ENCODE measurements at places on chromosomes 11 and 22.
A peak's percentile ranks its signal among the peaks of the same experiment; 100 is the strongest.

- DNase-seq: no peak
Measured at GRCh38 chr22:16968218-16968595, 39.8 kb downstream of the GAB4 start.

GRCh38 chr22:36387709-36387958, 133 bp downstream of the MYH9 start:
- no peak for DNase-seq

DNA sequence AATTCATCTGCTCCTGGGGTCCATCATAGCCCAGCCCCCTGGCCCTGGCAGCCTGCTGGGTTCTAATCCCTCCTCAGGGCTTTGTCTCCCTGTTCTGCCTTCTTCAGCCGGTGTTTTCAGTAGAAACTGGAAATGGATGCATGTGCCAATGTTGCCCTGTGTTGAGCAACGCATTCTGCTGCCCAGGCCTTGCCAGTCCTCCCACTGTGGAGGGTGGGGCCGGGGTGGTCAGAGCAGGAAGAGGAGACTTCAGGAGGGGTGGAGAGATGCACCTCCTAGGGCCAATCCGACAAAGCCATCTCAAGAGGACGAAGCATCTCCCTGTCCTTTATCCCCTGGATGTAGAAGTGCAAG, 27.6 kb upstream of the ZBTB16 start:
- no peak for DNase-seq

DNA sequence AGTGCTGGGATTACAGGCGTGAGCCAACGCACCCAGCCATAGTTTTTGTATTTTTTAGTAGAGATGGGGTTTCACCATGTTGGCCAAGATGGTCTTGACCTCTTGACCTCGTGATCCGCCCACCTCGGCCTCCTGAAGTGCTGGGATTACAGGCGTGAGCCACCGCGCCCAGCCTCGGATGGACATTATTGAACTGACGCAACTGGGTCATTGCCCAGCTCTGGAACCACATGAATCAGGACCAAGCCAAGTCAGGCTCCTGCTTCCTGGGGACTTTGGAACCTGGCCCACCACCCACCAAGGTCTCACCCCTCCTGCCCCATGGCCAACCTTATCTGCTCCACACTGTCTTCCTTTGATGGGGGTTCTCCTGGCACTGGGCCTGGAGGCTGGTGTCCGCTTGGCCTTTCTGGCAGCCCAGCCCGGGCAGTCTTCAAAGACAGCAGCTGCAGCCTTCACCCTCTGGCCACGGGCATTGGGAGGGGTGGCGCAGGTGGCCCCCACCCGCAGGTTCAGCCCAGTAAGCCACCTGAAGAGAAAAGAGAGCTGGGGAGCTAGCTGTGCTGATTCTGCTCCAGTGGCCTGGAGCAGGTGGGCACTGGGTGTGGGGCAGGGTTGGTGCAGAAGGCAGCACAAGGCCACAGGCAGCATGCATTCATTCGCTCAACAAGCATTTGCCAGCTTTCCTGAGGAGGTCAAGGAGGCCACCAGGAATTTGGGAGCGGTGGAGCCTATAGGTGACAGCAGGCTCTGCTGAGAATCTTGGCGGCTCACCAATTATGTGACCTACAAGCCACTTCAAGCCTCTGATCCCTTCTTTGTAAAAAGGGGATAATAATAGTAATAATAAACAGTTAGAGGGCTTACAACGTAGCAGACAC, 5.7 kb downstream of the CHADL start:
- no peak for DNase-seq

DNA sequence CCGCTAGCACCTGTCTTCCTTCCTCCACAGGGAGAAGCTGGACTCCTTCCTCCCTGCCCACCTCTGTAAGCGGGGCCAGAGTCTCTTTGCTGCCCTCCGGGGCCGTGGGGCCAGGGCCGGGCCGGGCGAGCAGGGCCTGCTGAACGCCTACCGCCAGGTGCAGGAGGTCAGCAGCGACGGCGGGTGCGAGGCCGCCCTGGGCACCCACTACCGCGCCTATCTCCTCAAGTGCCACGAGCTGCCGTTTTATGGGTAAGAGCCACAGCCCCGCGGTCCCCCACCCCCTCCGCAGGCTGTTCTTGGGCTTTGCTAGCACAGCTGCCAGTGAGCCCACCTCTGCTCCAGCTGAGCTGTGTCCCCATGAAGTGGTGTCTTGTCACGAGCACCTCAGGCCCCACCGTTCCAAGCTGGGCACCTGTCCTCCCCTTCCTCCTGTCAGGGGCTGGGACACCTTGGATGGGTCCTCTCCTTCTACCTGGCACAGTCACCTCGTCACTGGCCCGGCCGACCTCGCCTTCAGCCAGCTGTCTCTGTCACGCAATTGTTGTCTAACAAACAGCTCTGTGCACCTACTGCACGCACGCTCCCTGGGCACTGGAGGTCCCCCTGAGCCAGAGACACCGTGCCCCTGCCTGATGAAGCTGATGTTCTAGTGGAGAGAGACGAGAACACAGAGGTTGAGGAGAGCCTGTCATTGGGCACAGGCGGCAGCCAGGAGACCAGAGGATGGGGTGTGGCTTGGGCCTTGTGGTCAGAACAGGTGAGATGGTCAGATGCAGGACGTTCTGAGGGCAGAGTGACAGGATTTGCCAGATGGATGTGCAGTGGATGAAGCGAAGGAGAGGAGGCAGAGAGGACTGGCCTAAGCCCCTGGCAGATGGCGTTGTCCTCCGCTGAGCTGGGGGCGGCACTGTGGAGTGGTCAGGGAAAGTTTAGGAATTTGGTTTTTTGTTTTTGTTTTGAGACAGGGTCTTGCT, 10.6 kb downstream of the FRMD8 start:
- no peak for DNase-seq

DNA sequence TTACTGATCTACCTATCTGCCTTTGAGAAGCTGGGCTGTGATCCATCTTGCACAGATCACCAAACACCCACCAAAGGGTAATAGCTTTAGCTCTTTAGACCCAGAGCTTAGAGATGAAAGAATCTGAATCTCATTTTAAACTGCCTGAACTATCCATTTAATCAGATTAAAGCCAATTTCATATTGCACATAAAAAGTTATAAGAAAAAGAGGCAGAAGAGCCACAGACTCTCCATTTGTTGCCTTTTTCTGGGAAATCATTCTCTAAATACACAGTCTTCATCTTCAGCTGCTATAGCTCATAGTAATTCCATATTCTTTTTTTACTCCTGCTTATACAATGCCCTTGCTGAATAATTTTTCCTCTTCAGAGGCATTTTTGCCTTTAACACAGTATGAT, 271.2 kb downstream of the DLG2 start:
- no peak for DNase-seq

GRCh38 chr11:73173755-73174494, 31.8 kb upstream of the FCHSD2 start:
- DNase-seq: no peak

GRCh38 chr11:41675205-41675604, 215.8 kb upstream of the LRRC4C start:
- no peak for DNase-seq

- no peak for DNase-seq
Measured at GRCh38 chr11:57223601-57224000, 13.4 kb downstream of the APLNR start.

DNA sequence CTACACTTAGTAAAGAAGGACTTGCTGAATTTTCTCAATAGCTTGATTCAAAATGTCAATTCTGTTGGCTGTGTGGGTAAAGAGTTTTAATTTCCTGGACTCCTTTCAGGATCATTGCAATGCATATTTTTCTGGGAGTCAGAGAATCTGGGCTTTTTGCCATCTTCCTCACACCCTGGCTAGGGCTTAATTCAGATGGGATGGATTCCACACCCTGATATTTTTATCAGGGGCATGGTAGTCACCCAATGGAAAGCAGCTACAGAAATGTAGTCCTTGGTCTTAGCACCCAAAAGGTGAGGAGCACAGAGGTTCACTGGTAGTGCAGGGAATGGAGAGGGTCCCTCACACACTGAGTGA, 79.3 kb downstream of the SGSM3 start:
- DNase-seq: no peak

DNA sequence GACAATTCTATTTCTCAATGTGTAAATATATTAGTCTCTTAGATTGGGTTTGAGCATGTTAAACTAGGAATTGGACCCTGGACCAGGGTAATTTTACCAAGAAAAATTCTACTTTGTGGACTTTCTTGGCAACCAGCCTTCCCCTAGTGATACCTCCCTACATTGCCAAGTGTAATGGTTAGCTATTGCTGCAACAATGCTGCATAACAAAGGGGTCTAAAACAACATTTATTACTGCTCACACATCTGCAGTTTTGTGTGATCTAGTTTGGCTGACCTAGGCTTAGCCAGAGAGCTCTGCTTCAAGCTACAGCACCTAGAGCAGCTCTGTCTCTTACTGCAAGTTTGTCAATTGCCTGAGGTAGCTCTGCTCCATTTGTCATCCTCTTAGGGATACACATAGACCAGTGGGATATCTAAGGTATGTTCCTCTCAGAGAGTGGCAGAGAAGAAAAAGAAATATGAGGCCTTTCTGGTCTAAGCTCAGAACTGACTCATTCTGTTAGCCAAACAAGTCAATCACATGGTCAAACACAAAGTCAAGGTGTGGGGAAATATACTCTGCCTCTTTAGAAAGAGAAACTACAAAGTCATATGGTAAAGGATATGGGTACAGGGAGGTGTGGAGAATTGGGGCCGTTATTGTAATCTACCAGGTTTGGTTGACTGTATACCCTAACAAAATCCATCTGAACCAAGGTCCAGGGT, 2.0 kb upstream of the LAYN start:
- DNase-seq: no peak

DNA sequence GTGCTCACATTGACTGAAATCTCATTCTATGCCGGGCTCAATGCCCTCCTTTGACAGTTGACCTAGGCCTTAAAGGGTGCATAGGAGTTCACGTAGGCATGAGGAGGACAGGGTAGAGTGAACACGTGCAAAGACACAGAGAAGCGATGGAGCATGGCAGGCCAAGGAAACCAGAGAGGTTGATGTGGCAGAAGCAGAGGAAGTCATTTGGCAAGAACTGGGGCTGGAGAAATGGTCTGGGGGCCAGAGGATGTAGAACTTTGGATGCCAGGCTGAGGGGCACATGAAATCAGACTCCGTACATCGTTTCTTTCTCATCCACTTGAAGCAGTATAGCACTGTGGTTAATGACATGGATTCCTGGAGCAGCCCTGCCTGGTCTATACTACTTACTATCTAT, 13.6 kb upstream of the ABCC8 start:
- no peak for DNase-seq

DNA sequence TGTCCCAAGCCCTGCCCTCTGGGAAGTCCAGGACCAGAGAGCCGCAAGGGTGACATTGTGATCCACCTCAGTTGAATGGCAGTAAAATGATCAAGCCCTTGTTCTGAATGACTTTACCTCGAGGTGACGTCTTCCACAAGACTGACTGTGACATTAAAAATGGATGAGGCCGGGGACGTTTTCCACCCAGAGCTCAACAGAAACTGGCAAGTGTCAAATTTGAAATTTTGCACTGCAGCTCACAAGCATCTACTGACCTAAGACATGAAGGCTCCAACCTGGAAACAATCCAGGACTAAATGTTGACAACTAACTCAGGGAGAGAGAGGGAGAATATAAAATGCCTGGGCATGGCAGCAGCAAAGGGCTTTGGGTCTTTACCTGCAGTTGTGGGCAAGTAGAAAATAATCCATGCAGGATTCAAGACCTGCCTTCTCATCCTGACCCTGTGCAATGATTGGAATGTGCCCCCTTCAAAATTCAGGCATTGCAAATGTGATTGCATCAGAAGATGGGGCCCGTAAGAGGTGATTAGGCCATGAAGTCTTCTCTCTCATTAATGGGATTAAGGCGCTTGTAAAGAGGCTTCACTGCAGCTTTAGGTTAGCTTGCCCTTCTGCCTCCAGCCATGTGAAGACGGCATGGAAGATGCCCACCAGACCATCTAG, 33.6 kb upstream of the CLMP start:
- no peak for DNase-seq

DNA sequence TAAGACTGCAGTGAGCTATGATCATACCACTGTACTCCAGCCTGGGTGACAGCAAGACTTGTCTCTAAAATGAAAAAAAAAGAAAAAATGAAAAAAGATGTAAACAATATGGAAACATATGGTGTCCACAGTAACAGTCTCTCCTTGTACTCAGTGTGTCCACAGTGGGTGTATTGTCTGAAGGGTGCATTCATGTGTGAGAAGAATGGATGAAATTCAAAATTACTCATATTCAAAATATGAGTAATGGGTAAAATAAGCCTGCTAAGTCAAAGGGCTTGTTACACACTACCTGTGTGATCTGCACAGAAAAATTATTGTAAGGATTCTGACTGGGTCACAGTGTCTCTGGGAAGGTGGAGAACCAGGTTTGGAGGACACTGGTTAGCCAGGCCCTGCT, 26.9 kb downstream of the PPFIA1 start:
- DNase-seq: no peak

- DNase-seq: no peak
Measured at GRCh38 chr11:114816791-114817190, 138.5 kb downstream of the NXPE2 start.

DNA sequence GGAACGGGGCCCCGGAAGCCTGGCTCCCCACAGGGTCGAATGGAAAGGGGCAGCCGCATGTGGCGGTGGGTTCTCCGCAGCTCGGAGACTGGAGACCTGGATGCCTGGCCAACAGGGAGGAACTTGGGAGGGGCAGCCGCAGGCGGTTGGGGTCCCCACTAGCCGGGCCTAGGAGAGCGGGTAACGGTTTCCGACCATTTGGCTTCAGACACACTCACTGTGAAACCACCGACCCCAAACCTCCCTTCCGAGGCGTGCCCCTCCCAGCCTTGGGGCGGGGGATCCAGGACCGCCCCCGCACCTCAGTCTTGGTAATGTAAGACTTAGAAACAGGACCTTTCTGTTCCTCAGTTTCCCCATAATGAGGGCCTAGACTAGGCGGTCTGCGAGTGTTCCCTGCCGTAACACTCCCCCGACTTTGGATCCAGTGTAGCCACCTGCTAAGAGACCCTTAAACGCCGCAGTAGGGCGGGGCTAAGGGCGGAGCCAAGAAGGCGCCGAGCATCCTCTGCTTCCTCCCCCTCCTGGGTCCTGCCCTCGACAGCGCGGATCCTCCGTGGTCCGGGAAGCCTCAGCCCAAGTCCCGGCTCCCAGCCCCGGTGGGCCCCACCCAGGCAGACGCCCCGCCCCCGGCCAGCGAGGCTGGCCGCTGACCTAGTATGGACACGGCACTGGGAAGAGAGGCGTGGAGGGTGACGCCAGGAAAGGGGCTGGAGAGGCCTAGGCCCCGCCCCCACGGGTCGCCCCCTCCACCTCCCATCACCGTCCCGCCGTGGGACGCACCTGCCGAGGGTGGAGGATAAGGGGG, 1.8 kb upstream of the RASGRP2 start:
- DNase-seq: peak; percentile 21

GRCh38 chr22:39214383-39215069, 30.3 kb downstream of the PDGFB start:
- DNase-seq: no peak

- DNase-seq: no peak
Measured at GRCh38 chr11:133895551-133895950, 50.2 kb upstream of the SPATA19 start.

All from midbrain (tissue), 1 donor.